ENCODE measurements at places on chromosomes 1 and 21.
A peak's percentile ranks its signal among the peaks of the same experiment; 100 is the strongest.

DNA sequence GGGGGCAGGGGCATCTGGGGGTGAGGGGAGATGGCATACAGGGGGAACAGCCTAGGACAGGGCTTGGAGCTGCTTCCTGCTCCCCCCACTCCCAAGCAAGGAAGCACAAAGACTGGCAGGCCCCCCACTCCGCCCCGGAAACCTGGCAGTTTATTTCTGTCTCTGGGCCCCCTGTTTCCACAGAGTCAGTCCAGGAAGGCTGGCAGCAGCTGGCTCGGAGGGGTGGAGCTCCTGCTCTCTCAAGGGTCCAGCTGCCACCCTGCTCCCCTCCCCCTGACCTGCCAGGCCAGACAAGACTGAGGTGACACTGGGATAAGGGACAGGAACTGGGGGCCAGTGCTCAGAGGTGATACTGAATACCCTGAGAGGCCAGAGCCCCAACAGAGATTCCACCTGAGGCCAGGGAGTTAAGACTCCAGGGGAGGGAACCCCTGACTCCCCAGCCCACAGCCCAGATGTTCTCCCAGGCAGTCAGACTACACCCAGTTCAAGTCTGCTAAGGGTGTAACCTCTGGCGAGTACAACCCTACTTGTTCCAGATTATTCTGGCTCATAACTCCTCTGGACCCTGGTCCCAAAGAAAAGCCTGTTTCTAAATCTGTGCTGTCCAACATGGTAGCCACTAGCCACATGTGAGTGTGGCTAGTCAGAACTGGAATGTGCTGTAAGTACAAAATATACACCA, 26.3 kb downstream of the AHDC1 start:
- DNase-seq, result no peak

DNA sequence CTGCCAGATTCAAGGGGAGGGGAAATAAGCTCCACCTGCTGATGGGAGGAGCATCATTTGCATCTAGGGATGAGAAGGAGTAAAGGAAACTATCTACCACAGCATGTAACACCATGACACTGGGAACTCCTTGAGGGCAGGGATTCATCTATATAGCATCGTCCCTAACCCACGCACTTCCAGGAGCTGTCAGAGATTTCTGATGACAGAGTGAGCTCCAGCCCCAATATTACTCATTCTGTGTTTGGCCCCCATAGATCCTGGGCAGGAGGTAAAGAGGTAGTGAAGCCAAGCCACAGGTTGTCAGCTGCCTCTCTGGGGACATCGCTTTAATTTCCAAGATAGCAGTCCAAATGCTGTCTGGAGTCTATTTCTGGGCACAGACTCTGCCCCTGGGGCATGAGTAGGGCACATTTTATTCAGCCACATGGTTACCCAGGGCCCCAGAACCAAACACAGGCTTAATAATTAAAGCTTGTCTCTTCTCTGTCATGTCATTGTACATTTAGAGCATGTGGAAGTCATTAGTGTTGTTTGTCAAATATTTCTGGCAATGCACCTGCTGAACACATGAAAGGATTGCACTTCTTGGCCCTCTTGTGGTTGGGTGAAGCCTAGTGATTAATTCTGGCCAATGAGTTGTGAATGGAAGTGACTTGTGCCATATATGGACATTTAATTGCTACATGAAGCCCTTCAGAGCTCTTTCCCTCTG, 105.9 kb upstream of the POU3F1 start:
- DNase-seq, result peak; percentile 98

- DNase-seq, result no peak
Observed at GRCh38 chr1:220217383-220217988, 54.8 kb downstream of the RAB3GAP2 start.

GRCh38 chr1:48495166-48495565, 23.2 kb upstream of the SPATA6 start:
- DNase-seq, result no peak

- peak; percentile 10 for DNase-seq
Observed at GRCh38 chr1:37100310-37100709, 66.0 kb upstream of the GRIK3 start.
